Activated T-cell treated with anti-CD3 and anti-CD28 coated beads, Interleukin-2, amount 50 U/mL, for 72 hours (primary cell): ENCODE measurements at places on chromosomes 5 and 9. TPM values are rescaled to one million over a fixed set of nuclear protein-coding genes. Genes with fewer than 3 reads are reported as not detected.

The LHX6 gene
- not detected for total RNA-seq

DNA sequence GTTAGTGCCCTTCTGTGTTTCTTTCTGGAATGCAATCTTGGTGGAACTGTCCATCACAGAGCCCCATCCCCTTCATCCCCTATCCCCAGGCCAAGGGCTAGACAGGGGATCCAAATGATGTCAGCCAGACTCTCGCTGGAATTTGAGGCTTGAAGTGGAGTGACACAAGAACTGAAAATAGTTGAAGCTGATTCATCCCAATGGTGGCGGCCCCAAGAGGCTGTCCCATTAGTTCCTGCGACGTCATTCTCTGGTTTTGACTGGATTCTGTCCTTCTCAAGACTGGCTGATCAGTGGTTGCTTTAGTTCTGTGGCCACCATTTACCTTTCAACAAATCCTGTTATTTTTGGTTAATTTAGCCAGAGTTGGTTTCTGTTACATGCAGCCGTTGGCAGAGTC, 59.9 kb downstream of the SUB1 start:
- H3K4me1 ChIP-seq: no peaks in the 10 kb centered on the region
- no peaks in the 10 kb centered on the region for H3K27me3 ChIP-seq
- H3K27ac ChIP-seq: no peak overlapping the region

GRCh38 chr9:110835859-110836271, 167.3 kb downstream of the MUSK start:
- no peak overlapping the region for H3K27ac ChIP-seq
- H3K36me3 ChIP-seq: no peaks in the 10 kb centered on the region
- H3K4me3 ChIP-seq: no peak overlapping the region

GRCh38 chr9:121133104-121133816, 58.5 kb downstream of the CNTRL start:
- DNase-seq: peak; percentile 53
- peak overlapping the region; percentile 45 for H3K27ac ChIP-seq
- H3K4me1 ChIP-seq: peaks cover 49% of the 10 kb centered on the region
- H3K4me3 ChIP-seq: peak overlapping the region; percentile 41

- DNase-seq: no peak
- no peak overlapping the region for H3K27ac ChIP-seq
- H3K4me1 ChIP-seq: peaks cover 12% of the 10 kb centered on the region
- no peaks in the 10 kb centered on the region for H3K36me3 ChIP-seq
- no peaks in the 10 kb centered on the region for H3K27me3 ChIP-seq
- H3K4me3 ChIP-seq: no peak overlapping the region
These were observed 68.5 kb downstream of the KIAA1958 start for GRCh38 chr9:112555101-112555643.

The ADAMTS19 gene
- not detected for total RNA-seq

The MEIKIN gene
- total RNA-seq: 0.19 TPM

The RNF183 gene
- 0.69 TPM for total RNA-seq

DNA sequence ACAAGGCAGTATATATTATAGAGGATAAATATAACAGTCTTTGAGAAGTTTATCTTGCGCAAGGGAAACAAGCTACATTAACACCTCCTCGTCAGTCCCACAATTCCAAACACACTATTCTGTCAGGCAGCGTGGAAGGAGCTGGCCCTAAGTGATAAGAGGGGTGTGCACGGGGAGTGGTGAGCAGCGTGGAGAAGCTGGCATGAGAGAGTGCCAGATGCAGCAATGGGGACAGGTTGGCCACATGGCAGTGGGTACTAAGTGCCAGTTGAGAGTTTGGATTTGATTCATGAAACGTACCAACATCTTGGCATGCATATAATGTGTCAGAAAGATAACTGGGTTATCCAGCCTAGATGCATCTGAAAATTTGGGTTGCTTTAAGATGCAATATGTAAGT, 460.2 kb downstream of the ICE1 start:
- H3K27ac ChIP-seq: no peak overlapping the region
- no peaks in the 10 kb centered on the region for H3K4me1 ChIP-seq
- no peak for DNase-seq
- H3K27me3 ChIP-seq: peaks cover 10% of the 10 kb centered on the region
- H3K36me3 ChIP-seq: no peaks in the 10 kb centered on the region

GRCh38 chr5:149775785-149776184, 45.7 kb downstream of the PPARGC1B start:
- H3K36me3 ChIP-seq: peaks cover 6% of the 10 kb centered on the region
- H3K27me3 ChIP-seq: no peaks in the 10 kb centered on the region
- DNase-seq: peak; percentile 7
- H3K4me1 ChIP-seq: peaks cover 39% of the 10 kb centered on the region
- no peak overlapping the region for H3K27ac ChIP-seq

The FGF10 gene
- not detected for total RNA-seq

The NKD2 gene
- 25.0 TPM for total RNA-seq

DNA sequence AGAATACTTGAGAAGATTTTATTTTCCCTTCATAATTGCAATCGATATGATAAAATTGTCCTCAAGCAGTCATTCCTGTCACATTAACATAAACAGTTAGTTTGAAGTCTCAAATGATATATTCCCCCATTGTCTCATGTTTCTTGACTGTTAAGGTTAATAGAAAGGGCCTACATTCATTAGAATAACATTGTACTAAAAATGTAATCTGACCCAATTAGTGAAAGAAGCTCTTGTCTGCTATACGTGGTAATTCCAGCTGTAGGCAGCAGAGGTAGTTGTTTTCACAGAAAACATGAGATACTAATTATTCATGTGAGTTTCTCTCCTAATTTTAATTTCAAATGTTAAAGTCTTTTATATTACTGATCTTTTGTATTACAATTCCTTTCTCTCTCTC, 25.9 kb upstream of the AP3B1 start:
- no peak overlapping the region for H3K4me3 ChIP-seq
- DNase-seq: no peak
- no peak overlapping the region for H3K27ac ChIP-seq
- H3K27me3 ChIP-seq: peaks cover 7% of the 10 kb centered on the region
- no peaks in the 10 kb centered on the region for H3K36me3 ChIP-seq

DNA sequence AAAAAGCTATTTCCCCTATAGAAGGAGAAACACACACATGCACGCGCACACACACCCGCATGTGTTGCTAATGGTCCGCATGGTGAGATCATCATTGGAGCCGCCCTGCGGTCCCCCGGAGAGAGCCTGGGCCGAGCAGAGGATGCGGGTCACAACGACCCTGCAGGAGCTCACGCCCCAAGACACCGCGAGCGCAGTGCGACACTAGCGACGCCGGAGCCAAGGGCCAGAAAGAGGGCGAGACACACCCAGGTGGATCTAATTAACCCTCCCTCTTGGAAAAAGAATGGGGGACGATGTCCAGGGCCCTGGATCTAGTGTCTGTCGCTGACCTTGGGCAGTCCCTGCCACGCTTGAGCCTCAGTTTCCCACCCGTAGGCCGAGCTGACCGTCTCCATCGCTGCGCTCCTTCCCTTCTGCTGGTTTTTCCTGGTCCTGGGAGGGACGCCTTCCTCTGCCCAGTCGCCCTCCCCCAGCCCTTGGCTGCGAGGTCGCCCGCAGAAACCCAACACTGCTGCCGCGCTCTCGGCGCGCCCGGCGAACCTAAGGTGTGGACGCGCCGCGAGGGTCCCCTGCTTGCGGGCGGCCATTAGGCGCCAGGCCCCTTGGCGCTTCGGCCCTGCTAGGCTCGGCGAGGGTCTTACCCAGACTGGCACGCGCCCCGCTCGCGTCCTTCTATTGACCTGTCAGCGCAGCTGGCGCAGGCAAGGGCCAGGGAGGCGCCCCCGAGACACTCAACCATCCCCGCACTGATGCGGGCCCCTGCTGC, 47.5 kb upstream of the RNF20 start:
- H3K36me3 ChIP-seq: no peaks in the 10 kb centered on the region
- peaks cover 73% of the 10 kb centered on the region for H3K27me3 ChIP-seq
- DNase-seq: no peak
- H3K27ac ChIP-seq: no peak overlapping the region
- H3K4me3 ChIP-seq: peak overlapping the region; percentile 87
- peaks cover 9% of the 10 kb centered on the region for H3K4me1 ChIP-seq
